ENCODE measurements at places on chromosomes 2 and 18.

DNA sequence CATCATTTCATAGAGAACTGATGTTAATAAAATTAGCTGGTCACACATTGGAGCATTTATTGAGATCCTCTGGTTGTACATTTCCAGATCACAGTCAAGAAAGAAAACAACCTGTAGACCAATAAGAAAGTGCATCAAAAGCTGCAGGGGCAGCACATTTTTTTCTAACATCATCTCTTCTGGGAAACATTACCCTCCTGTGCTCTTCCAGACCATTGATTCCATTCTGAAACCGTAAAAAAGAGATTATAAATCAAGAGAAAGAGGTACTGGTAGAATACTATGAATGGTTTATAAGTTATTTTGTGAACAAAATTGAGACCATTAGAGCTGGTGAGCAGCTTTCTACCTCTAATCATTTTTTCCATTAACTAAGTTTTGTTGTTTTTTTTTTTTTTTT, 1548.2 kb upstream of the CELF4 start:
- no peak for DNase-seq

DNA sequence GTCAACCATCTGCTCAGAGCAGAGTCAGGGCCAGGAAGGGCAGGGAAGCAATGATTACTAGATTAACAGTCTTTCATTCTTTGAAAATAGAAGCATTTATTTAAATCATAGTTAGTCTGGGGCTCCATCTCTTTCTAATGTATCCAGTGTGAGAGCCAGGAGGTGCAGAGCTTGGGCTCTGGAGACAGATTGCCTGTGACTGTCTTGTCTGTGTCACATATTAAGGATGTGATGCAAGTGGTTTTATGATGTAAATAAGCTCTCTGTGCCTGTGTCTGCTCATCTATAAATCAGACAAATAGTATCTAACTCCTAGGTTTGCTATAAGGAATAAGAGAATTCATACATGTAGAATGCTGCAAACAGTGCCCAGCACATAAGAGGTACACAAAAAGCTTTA, 104.9 kb upstream of the TANK start:
- no peak for DNase-seq

- DNase-seq = no peak
Measured at GRCh38 chr2:105241443-105241842, at the start of gene GPR45. Gene GPR45, plus strand, starts transcription at chr2:105241743. Its CDS starts 116 bp downstream, at chr2:105241859.

DNA sequence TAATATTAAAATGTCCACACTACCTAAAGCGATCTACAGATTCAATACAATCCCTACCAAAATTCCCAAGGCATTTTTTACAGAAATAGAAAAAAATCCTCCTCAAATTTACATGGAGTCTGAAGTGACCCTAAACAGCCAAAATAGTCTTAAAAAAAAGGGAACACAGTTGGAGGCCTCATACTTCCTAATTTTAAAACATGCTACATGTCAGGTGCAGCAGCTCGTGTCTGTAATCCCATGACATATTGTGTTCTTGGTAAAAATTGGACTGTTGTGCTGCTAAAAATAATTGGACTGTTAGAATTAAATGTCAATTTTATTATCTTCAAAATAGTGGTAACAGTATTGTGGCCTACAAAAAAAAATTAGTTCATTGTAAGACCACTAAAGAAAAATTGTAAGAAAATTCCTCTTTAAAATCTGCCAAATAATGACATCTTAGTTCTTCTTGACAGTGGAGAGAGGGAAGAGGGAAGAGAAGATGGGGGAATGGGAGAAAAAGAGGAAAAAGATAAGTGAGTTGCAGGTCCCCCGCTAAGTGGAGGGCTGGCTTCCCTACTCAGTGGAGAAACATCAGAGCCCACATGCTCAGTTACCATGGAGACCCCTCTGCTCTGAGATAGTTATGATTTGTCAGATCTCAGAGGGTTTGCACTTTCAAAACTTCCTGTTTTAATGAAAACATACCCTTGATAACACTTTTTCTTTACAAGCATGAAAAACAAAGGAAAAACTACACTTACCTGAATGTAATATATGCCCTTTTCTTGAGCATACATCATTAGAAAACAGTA, 46.5 kb downstream of the UNC50 start:
- no peak for DNase-seq

Measured in NCI-H82 (cell line).